ENCODE measurements at places on chromosomes 11 and 22. TPM values are rescaled to one million over a fixed set of nuclear protein-coding genes. Genes with fewer than 3 reads are reported as not detected.

Gene HYLS1
- 8.9 TPM for total RNA-seq

Gene TRIM51
- not detected for total RNA-seq

Gene OR51B4
- not detected for total RNA-seq

Gene CD82
- total RNA-seq = 421 TPM

Gene SPTBN2
- total RNA-seq = 1.5 TPM

- H3K4me3 ChIP-seq = no peak overlapping the region
- DNase-seq = no peak
- peaks cover 11% of the 10 kb centered on the region for H3K4me1 ChIP-seq
- H3K27ac ChIP-seq = no peak overlapping the region
Observed at GRCh38 chr22:37930270-37930951, 23.0 kb downstream of the C22orf23 start.

GRCh38 chr22:39306456-39307361 lies 12.7 kb downstream of the RPL3 start:
- H3K4me1 ChIP-seq = peaks cover 16% of the 10 kb centered on the region
- H3K27me3 ChIP-seq = no peaks in the 10 kb centered on the region
- peak; percentile 66 for DNase-seq
- peak overlapping the region; percentile 0 for H3K27ac ChIP-seq
- no peak overlapping the region for H3K4me3 ChIP-seq

- peak; percentile 58 for DNase-seq
- no peaks in the 10 kb centered on the region for H3K36me3 ChIP-seq
- H3K27ac ChIP-seq = peak overlapping the region; percentile 10
- no peak overlapping the region for H3K4me3 ChIP-seq
- H3K27me3 ChIP-seq = no peaks in the 10 kb centered on the region
Observed at GRCh38 chr11:72482211-72482812, 48.0 kb upstream of the CLPB start.

Gene NPAS4
- total RNA-seq = not detected
